Urothelium cell line (cell line): ENCODE measurements at places on chromosomes 2 and 18.

DNA sequence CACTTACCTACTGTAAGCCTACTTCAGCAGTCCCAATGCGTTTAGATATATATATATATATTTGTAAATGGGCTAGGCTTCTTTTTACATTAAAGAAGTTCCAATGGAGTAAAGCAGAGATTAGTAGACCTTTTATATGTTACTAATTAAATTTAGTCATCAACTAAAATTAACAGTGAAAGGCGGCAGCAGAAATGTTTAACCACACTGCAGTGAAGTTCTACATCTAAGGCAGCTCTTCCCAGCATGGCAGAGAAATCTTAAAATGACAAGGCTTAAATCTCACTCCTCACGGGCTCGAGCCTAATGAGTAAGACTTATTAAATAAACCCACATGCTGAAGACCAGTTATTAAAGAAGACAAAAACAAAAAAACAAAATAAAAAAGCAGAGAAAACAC, 19.1 kb upstream of the KANSL1L start:
- no peak for DNase-seq

- DNase-seq = no peak
Observed at GRCh38 chr2:7857904-7858303, 824.0 kb upstream of the ID2 start.

DNA sequence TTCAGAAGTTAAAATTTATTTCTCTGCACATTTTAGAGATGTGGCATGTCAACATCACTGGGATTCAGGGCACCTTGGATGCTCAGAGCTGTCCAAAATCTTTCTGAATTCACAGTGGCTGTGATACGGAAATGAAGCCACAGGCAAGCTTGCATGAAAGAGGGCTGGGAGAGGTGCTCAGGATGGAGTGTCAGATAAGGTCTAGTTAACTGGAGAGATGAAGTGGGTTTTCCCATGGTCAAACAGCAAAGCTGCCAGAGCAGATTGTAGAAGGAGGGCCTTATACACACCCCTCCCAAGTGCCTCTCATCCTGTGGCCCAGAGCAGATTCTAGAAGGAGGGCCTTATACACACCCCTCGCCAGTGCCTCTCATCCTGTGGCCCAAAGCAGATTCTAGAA, 286.8 kb upstream of the PXDN start:
- DNase-seq = no peak

DNA sequence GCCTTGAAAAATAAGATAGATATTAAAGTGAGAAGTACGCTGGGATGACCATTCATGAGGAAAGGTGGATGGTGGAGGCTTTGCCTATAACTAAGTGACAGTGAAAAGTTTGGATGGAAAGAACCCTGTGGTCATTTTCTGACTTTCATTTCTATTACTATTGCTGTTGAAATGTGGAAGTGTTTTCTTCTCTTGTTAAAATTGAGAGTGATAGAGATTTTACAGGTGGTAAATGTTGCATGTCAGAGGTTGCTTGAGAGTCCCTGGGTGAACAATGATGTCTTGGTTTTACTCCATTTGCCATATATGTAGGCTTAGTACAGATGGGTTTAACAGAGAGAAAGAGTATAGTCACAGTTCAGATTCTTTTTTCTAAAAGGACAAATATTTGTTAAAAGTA, 18.4 kb downstream of the NCOA1 start:
- no peak for DNase-seq
